Fibroblast of the aortic adventitia (primary cell): ENCODE measurements at places on chromosomes 7 and 10. TPM values are rescaled to one million over a fixed set of nuclear protein-coding genes. Genes with fewer than 3 reads are reported as not detected.

Gene HSPB1
- 91.8 and 128 TPM in 2 replicates for total RNA-seq

Gene LRRD1
- 0.09 and 0.41 TPM in 2 replicates for total RNA-seq

Gene WNT2
- 1.8 and 9.9 TPM in 2 replicates for total RNA-seq

Gene SUGCT
- 1.9 and 6.7 TPM in 2 replicates for total RNA-seq

Gene PRF1
- total RNA-seq, result not detected in 2 replicates

Gene MYL10
- not detected in 2 replicates for total RNA-seq

Gene ANKRD7
- total RNA-seq, result 1.4 and 3.9 TPM in 2 replicates

Gene CALML5
- total RNA-seq, result not detected in 2 replicates
